ENCODE measurements at places on chromosomes 6 and 20.

DNA sequence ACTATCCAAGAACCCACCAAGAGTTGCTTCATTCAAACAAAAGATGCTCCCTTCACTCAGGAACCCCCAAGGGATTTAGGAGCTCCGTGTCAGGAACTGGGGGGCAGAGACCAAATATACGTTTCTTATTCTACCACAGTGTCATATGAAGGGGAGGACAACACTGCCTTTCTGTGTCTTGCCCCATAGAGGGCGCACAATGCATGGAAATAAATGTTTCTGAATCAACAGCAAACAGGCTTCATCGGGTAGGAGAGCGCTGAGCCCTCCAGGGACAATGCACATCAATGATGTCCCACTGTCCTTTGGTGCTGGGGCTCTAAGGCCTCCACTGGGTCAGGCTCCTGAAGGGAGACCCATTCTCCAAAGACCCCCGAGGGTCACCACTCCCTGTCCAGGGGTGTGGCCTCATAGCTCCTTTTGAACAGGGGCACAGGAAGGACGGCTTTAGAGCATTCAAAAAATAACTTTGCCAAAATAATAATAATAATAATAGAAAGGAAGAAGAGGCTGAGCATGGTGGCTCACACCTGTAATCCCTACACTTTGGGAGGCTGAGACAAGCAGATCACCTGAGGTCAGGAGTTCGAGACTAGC lies 31.1 kb downstream of the PLG start:
- DNase-seq: peak; percentile 1

GRCh38 chr6:13446381-13446780 lies 41.0 kb downstream of the GFOD1 start:
- DNase-seq: no peak

DNA sequence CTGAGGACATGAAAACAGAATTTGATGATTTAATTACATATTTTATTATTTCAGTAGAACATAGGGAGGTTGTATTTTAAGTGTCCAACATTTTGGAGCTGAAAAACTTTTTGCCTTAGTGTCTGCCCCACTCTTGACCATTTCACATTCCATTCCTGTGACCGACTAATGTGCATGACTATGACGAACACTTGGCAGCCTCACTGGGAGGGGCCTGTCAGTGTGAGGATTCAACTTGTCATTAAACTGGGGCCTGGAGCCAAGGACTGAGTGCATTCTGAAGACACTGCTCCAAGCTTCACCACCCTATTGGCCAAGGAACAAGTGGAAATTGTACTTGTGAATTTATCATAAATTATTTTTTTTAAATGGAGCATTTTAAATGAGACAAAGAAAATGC lies 661.3 kb downstream of the BCKDHB start:
- no peak for DNase-seq

DNA sequence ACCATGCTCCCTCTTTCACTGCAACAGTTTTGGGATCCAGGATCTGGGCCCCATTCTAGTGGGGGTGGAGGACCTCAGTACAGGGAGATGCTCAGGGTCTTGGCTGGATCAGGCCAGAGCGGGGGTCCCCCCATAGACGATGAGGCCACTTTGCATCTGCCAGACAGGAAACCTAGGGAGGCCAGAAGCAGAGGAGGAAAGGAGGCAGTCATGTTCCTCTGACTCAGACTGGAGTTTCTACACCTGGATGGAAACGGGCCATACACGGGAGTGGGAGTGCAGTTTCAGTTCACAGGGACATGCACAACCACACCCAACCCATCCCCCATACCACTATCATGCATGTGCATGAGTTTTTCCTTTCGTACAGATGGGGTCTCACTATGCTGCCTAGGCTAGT lies 3.6 kb upstream of the EMILIN3 start:
- DNase-seq: no peak

DNA sequence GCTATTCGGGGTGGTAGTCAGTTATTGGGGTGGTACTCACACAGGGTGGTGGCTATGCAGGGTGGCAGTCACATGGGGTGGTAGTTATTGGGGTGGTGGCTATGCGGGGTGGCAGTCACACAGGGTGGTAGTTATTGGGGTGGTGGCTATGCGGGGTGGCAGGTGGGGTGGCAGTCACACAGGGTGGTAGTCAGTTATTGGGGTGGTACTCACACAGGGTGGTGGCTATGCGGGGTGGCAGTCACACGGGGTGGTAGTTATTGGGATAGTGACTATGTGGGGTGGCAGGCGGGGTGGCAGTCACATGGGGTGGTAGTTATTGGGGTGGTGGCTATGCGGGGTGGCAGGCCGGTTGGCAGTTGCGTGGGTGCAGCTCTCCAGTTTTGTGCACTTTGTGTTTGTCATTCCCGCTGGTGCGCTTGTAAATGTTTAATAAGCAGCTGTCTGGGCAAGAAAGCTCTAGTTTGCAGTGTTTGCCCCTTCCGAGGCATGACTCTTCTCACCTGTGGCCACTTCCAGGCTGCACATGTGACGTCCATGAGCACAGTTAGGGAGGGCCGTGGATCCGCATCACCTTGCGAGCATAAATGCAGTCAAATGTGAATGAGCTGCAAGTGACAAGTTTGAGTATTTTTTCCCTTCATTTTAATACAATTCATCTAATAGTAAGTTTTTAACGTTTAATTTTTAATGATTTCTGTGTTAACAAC lies 219.0 kb upstream of the CST7 start:
- no peak for DNase-seq

GRCh38 chr20:61744691-61745396 lies 320.8 kb downstream of the TAF4 start:
- no peak for DNase-seq

GRCh38 chr20:23368316-23369071 lies 6.5 kb downstream of the GZF1 start:
- no peak for DNase-seq

DNA sequence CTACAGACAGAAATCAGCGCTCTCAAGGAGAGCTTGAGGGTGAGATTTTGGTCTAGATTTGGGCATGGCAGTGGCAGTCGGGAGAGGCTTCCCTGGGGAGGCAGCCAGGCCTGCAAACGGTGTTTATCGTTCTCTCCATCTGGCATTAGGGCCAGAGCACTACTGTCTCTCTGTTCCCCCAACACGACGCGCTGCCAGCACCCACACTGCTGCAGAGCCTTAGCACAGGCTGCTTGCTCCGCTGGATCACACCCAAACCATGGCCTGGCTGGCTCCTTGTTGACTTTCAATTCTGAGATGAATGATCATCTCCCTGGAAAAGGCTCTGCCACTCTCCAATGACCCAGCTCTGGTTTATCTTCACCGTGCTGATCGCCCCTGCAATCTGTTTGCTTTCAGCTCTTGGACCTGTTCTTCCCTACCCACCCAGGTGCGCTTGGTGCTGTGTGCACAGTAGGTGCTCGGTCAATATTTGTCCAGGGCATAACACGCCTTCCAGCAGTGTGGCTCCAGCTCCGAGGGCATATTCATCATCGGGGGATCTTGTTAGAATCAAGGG lies 106.1 kb downstream of the TFAP2C start:
- no peak for DNase-seq

DNA sequence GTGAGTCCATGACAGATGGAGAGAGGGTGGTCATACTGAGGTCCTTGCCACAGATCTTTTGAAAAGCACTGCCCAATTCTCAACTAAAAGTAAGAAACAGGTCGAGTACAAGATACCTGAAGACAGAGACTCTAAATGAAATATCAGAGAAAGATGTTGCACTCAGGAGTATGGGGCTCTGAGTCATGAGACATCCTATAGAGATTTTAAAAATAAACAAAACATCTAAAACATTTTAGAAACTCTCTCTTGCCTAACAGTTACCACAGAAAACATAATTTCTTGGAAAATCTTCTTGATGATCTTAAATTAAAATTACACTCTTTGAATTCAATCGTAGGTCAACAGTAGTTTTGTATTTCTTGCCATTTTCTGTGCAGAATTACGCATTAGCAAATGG lies 348.9 kb upstream of the MARCKS start:
- DNase-seq: no peak

GRCh38 chr20:2814587-2815051 lies at the start of gene C20orf141:
Gene C20orf141 (plus strand): TSS chr20:2814987. CDS start chr20:2815185, 198 bp downstream.
- DNase-seq: no peak

DNA sequence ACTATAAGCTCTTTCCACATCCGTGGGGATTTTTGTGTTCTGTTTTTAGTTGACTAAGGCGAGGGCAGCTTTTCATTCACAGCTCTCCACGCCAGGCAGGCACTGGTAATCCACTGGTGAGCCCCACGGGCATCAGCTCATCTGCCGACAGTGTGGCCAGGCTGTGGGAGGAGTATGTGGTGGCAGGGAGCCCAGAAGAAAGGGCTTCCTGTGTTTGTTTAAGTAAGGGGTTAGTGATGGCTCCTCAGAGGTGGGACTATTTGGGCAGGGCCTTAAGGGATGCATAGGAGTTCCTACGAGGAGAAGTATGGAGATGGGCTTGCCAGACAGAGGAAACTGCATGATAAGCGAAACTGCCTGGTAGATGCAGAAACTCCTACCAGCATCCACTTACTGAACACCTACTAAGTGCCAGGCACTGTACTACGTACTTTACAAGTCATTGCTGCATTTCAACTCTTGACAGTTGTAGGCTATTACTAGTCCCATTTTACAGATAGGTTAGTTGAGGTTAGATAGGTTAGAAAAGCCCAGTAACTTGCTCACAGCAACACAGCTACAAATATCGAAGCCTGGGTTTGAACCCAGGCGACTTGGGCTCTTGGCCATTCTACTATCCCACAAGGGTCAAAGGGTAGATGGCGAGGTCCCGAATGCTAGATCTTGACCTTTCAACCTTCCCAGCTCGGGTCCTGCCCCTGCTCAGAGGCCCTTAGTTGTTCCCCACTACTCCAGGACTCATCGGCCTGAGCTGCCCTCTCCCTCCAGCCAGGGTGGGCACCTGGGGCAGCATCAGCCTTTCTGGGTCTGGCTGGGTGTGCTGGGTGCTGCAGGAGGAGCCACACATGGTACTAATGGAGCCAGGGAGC lies 55.1 kb downstream of the CEBPB start:
- DNase-seq: no peak

DNA sequence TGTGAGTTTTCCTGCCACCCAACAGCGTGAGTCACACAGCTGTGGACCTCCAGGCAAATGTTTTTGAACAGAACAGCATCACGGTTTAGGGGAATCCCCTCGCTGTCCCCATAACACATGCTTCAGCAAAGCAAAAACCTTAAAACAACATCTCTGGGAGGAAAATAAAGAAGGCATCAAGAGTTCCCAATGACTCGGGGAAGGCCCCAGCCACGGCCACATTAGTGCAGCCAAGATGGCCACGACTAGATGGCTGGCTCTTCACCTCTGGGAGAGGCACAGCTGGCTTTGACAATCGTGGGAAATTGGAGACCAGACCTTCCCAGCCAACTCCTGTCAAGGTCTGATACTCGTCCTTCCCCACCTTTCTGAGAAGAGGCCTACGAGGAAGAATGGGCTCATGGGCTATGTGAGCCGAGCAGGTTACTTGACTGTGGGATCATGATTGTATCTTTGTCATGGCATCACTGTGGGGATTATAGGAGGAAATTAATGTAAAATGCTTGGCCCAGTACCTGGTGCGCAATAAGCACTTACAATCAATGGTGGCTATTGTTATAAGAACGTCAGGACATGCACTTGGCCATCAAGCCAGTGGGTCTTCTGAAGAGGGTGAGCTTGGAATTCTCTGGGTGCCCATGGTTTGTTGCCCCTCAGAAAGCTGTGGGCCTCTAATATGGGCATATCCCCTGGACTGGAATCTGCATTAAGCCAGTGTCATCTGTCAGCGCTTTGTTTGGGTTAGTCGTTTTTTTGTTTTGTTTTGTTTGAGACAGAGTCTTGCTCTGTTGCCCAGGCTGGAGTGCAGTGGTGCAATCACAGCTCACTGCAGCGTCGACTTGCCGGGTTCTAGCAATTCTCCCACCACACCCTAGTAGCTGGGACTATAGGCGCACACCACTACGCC lies 43.6 kb downstream of the FGD2 start:
- DNase-seq: peak; percentile 71

DNA sequence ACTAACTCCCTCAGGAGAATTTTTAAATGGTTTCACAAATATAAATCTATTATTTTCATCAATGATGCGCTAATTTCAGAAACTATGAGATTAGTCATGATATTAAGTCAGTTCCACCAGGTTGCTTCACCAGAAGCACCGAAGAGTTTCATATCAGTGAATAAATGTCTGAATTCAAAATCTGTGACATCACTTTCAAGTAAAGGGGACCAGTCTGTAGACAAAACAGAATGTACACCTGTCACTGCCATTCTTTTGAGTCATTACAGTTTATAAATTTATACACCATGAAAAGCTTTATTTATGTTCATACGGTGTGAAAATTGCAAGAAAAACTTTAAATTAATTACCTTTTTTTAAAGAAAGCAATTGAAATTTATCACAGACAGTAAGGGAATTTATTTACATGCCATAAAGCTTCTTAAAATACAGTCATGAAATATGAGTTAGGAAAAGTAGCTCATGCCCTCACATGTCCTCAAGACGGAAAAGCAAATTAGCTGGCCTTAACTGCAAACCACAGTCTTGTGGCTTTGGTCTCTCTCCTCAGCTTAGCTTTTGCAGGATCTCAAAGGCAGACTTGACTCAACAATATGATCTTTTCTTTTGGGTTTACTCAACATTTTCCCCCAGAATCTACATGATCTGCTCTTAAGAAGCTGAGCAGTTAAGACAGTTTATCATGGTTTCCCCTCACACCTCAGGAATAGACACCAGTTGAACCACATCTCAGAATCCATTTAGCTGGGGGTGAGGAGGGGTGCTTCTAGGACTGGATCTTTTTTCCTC lies 177.7 kb upstream of the MCHR2 start:
- no peak for DNase-seq

- DNase-seq: no peak
These were observed 987.0 kb downstream of the HACE1 start for GRCh38 chr6:103872678-103873077.

GRCh38 chr6:79627422-79627821 lies 3.7 kb upstream of the SH3BGRL2 start:
- DNase-seq: no peak

DNA sequence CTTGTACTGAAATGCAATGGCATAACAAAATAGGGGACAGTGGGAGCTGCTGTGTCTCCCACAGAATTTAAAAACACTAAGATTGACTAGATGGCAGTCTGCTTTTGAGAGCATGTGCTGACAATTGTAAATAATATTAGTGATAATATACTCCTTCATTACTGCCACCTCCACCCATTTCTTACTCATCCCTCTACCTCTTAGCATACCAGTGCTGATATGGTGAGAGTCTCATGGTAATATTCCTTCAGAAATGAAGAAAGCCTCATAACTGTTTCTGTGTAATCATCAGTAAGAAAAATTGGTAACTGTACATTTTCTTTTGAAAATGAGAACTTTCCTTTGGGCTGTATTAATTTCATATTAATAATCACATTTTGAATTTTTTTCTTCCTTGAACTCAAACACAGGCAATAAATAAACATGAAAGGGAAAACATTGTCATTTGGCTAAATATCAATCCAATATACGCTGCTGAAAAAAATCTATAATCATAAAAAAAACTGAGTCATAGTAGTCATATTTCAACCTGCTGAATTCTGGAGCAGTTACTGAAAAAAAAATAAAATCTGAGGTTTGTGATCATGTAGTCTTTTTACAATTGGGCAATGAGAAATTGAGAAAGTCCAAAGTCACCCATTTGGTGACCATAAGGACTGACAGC lies 34.6 kb downstream of the FAM83B start:
- no peak for DNase-seq

All from T follicular helper cell (primary cell).